ENCODE measurements at places on chromosomes 5 and 9.

DNA sequence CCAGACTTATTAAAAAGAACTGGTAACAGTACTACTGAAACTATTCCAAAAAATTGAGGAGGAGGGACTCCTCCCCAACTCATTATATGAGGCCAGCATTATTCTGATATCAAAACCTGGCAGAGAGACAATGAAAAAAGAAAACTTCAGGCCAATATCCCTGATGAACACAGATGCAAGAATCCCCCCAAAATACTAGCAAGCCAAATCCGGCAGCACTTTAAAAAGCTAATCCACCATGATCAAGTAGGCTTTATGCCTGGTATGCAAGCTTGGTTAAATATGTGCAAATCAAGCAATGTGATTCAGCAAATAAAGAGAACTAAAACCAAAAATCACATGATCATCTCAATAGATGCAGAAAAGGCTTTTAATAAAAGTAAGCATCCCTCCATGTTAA is 2271.0 kb upstream of the C9orf72 start:
- no peak for DNase-seq

- DNase-seq = no peak
These were observed 204.7 kb downstream of the TTLL11 start for GRCh38 chr9:121888438-121888775.

DNA sequence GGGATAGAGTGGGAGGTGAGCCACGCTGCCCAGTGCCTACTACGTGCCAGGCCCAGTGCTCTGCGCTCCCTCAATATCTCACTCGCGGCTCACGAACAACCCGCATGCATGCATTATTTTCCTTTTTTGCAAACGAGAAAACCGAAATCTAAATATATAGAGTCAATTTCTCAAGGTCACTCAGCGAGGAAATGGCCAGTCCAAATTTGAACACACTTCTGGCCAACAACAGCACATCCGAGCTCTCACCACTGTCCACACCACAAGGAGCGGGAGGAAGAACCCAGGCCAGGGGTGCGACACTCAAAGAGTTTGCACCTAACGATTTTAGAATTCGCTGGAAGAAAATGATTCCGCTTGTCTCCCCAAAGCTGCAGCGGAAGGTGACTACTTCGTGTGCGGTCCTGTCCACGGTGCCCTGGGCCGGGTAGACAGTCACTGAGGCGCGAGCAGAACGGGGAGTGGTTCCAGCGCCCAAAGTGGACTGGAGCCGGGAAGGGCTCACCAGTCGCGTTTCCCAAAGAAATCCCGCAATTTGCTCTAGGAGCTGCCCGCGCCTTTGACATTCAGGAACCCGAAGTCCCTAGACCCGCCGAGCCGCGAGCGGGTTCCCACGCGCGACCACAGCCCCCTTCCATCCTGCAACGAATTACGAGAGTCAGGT is 1.1 kb upstream of the TLX3 start:
- no peak for DNase-seq

- no peak for DNase-seq
These were observed 19.4 kb upstream of the HMCN2 start for GRCh38 chr9:130246126-130246525.

DNA sequence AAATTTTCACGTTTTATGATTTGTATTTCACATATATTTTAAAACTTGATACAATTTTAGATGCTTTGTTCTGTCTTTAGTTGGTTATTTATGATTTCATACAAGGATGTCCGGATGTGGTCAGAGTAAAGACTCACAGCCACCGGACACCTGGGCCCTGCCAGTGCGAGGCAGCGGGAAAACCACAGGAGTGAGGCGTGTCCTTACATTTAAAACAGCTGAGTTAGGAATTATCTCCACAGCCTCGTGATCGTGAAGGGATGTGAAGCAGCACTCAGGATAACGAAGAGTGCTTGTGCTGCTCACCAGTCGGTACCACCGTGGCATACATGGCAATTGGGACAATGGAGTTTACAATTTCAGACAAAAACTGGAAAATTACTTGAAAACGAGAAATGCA is 14.0 kb downstream of the SNX18 start:
- no peak for DNase-seq

- DNase-seq = no peak
These were observed 50.0 kb downstream of the CAMSAP1 start for GRCh38 chr9:135857371-135857786.

- DNase-seq = no peak
These were observed 60.6 kb upstream of the EMB start for GRCh38 chr5:50501491-50502228.

- no peak for DNase-seq
These were observed 60.9 kb downstream of the RXRA start for GRCh38 chr9:134386951-134387831.

All from SW 1271 (cell line).